ENCODE measurements at places on chromosomes 4 and X.

GRCh38 chr4:114040319-114041116 lies 61.1 kb upstream of the ARSJ start:
- DNase-seq: no peak

GRCh38 chrX:41258871-41259270 lies 75.1 kb upstream of the DDX3X start:
- DNase-seq: no peak

DNA sequence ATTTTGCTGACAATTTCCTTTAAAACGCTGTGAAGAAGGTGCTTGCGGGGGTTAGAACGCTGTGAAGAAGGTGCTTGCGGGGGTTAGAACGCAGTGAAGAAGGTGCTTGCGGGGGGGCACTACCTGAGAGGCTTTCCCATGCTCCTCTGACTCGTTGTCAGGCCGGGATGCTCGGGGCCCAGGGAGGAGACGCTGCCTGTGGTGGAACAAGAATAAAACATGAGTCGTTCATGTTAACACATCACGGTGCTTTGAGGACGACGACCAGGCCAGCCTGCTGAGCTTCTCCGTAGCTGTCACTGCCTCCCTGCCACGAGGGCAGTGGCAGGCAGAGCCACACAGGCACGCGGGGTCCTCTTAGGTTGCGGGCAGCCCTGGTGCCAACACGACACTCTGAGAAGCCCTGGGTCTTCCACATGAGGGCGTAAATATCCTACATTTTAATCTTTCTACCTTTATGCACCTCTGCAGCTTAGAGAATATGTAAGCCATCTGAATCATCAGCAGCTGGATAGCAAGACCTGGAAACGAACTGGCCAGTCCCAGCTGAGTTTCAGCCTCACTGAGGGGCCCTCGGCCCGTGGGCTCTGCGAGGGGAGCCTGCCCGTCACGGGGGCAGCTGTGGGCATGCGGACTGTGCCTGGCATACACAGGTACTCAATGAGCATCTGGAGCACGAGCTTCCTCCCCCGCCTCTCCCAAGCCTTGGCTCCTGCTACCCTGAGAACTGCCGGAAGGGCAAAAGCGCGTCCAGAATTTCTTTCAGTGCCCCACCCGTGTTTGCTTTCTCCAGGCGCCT lies 47.0 kb downstream of the FGFRL1 start:
- DNase-seq: no peak

DNA sequence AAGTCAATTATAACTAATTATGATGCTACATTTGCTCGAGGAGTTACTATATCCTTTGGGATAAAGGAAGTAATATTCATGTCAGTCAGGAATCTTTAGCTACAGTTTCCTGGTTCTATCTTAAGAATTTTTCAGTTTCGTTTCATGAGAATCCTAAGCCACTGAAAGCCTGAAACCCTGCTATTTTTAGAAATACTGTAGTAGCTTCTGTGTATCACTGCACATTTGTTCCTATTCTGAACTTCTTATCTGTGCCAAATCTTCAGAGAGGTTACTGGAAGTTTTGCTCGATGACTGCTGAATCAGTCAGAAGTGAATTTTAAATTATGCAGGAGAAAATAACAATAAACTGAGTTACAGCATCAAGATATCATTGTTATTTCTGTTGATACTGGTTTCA lies 249.2 kb downstream of the TENM3 start:
- DNase-seq: no peak

GRCh38 chrX:120761810-120762209 lies 113.9 kb downstream of the CT47B1 start:
- peak; percentile 22 for DNase-seq

- no peak for DNase-seq
Measured at GRCh38 chr4:4791299-4792111, 68.0 kb upstream of the MSX1 start.

GRCh38 chrX:134461437-134461836 lies 1.5 kb downstream of the HPRT1 start:
- DNase-seq: no peak

DNA sequence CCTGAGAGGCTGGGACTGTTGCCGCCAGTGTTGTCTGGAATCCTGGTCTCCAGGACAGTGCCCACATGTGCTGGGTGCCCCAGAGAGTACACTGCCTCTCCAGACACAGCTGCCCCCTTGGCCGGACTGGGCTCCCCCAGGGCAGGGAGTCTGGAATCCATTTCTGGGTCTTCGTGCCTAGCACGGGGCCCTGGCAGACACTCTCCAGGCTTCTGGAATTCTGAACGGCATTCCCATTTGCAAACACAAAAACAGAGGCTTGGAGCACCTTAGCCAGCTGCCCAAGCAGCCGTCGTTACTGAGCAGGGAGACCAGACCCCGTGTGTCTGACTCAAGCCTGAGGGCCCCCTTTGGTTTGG lies 20.8 kb downstream of the HMX1 start:
- DNase-seq: no peak

DNA sequence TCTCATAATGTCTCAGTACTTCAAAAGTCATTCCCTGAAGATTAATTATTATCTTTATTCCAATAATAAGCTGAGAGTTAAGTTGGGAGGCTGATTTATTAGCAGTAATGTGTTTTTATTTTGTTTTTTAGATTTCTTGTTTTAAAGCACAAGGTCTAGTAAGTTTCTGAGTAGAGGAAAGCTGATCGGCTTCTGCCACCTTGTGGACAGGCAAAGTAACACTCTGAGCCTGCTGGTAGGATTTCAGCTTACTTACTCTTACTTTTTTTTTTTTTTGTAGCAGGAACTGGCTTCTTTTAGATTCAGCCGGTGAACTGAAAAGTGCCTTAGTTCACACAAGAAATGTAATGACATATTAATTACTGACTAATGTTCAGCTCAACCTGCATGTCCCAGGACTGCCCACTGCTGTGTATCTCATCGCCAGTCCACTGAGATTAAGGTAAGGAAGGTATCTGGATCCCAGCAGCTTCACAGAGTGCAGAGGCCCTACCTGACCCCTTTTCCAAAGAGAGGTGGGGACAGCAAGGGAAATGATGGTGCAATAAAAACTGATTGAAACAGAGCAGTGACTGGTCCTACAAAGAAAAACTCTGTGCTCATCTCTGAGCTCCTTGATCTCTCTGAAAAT lies 126.5 kb downstream of the ADGRA3 start:
- DNase-seq: peak; percentile 32

DNA sequence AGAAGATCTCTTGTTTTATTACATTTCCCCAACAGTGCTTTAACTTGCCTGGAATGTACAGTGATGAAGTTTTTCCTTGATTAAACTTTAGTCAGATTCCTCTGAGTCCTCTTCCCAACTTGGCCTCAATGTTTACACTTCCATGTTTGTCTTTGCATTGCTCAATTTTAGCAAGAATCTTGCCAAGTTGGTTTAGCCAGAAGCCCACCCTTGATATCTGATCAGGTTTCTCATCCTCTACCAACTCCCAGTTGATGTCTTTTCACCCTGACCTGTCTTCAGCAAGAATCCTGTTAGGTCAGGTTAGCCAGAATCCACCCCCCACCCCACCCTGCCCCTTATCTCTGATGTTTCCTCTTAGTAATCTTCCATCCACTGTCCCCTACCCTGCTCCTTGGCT lies 120.9 kb downstream of the MBNL3 start:
- no peak for DNase-seq

DNA sequence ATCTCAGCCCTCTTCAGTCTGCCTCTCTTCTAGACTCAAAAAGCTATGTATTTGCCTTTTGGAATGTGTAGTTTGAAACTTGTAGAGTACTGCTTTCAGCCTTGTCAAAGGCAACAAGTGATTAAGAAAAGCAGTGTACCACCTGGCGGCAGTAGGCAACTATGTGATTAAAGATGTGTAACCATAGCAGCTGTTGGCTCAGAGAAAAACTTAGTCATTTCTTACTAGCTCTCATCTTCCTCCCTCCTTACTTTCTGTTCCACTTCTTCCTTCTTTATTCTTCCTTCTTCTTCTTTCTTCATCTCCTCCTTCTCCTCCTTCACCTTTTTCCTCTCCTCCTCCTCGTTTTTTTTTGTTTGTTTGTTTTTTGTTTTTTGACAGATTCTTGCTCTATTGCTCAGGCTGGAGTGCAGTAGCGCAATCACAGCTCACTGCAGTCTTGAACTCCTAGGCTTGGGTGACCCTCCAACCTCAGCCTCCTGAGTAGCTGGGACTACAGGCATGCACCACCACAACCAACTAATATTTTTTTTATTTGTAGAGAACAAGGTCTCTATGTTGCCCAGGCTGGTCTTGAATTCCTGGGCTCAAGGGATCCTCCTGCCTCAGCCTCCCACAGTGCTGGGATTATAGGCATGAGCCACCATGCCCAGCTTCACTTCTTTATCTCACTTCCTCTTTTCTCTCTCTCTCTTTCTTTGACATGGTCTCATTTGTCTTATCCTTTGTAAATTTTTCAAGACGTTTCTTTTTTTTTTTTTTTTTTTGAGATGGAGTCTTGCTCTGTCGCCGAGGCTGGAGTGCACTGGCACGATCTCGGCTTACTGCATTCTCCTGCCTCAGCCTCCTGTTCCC lies 32.6 kb downstream of the ABHD18 start:
- DNase-seq: no peak

DNA sequence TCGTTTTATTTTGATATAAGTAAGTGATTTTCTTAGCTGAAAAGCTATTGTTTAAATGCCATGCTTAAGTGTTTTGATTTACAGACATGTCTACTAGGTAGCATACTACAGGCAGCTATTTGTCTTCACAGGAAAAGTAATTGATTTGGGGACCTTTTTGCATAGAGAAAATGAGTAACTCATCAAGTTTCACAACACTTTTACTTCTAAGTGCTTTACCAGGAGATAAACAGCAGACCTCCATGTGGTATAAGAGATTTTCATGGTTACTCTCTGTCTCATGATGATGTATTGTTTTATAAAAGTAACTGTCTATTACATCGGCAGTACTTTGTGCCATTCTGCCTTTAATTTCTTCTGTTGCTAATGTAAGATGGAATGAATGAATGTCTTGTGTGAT lies 28.7 kb downstream of the RBPJ start:
- no peak for DNase-seq

GRCh38 chr4:30789219-30789671 lies 69.1 kb downstream of the PCDH7 start:
- no peak for DNase-seq

DNA sequence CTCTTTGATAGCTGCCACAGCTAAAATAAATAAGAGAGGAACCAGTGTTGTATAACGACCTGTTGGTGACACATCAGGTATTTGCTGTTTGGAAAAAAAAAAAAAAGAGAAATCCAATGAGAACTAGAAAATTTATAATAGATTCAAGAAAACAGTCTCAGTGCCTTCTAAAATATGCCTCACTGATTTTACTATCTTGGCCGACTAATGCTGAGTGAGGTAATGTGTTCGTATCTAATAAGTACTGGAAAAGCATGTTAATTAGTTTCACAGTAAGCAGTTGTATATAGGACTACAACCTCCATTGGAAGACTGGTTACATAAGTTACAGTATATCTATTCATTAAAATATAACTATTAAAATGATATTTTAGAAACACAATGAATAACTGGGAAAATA lies 32.4 kb downstream of the ATP8A1 start:
- no peak for DNase-seq

GRCh38 chr4:75512386-75513211 lies 1.6 kb downstream of the RCHY1 start:
- no peak for DNase-seq

DNA sequence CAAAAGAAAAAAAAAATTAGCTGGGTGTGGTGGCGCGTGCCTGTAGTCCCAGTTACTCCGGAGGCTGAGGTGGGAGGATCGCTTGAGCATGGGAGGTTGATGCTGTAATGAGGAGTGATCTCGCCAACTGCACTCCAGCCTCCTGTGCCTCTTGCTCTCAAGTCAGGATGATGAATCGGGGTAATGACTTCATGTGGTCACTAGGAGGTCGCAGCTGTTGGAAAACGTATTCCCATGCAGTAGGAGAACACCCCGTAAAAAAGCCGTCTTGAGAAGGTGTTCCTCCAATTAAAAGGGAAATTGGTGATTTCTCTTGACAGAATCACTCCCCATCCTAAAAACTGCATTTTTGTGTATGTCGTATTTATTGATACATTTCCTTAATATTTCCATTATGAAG lies 2.2 kb downstream of the CCNB3 start:
- no peak for DNase-seq

GRCh38 chr4:111952688-111953087 lies 192.6 kb upstream of the FAM241A start:
- DNase-seq: no peak

DNA sequence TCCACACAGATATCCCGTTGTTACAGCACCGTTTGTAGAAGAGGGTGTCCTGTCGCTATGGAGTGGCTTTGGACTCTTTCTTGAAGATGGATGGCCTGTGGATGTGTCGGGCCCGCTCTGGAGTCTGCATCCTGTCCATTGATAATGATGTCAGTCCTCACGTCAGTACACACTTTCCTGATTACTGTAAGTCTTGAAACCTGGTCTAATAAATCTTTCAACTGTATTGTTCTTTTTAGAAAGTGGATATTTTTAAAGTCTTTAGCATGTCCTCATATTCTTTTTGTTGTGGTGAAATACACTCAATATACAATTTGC lies 14.9 kb downstream of the MSANTD1 start:
- no peak for DNase-seq

- DNase-seq: no peak
Measured at GRCh38 chr4:154254999-154255398, 236.6 kb downstream of the DCHS2 start.

DNA sequence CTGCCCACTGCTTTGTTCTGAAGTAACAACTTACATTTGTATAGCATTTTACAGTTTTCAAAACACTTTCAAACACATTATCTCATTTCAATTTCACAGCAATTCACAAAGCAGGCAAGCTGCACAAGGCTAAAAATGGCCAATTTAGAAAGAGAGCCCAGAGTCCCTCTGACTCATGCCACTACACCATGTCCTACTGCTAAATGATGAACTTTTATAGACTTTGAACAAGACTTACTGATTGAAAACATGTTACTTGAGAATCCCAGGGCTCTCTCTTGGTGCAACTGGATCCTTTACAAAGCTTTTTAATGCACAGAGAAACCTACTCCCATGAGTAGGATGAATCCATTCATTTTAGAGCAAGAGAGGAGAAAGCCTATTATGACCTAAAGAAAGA lies 5.8 kb upstream of the G3BP2 start:
- no peak for DNase-seq

DNA sequence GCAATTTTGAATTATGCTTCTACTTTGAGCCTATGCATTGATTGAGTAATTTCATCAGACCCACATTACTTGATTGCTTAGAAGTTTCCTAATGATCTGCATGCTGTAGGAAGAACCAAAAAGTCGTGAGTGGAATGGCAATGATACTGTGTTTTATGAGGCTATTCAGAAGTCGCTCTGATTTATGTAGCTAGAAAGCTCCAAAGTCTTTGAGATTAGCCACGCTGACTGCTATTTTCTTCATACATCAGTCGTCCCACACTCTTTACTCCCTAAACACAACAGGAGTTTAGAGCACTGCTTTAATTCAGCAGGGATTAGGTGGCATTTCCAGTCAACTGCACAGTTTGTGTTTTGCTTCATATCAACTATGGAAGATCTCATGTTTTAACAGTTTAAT lies 4.1 kb downstream of the GRID2 start:
- DNase-seq: no peak

DNA sequence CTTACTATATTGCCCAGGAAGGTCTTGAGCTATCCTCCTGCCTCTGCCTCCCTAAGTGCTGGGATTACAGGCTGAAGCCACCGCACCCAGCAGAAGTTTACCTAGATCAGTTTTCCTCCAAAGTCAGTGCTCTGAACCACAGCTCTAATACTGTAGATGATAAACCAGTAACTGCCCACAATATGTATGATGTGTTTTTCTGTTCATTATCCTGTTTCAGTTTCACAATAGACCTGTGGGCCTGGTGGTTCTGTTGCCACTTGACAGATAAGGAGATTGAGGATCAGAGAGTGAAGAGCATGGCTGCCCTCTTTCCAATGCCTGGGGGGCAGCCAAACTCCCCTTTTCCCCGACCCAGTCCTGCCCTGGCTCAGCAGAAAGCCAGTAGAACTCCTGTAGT lies 87.0 kb downstream of the EFNB1 start:
- no peak for DNase-seq
